ENCODE measurements at places on chromosomes 1 and 21.
A peak's percentile ranks its signal among the peaks of the same experiment; 100 is the strongest.

DNA sequence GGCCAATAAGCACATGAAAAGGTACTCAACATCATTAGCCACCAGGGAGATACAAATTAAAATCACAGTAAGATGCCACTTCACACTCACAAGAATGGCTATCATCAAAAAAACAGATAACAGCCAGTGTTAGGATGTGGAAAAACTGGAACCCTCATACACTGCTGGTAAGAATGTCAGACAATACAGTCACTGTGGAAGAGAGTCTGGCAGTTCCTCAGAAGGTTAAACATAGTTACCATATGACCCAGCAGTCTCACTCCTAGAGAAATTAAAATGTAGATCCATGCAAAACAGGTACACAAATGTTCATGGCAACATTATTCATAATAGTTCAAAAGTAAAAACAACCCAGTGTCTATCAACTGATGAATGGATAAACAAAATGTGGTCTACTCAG lies 33.3 kb downstream of the LDLRAD1 start:
- DNase-seq, result no peak

DNA sequence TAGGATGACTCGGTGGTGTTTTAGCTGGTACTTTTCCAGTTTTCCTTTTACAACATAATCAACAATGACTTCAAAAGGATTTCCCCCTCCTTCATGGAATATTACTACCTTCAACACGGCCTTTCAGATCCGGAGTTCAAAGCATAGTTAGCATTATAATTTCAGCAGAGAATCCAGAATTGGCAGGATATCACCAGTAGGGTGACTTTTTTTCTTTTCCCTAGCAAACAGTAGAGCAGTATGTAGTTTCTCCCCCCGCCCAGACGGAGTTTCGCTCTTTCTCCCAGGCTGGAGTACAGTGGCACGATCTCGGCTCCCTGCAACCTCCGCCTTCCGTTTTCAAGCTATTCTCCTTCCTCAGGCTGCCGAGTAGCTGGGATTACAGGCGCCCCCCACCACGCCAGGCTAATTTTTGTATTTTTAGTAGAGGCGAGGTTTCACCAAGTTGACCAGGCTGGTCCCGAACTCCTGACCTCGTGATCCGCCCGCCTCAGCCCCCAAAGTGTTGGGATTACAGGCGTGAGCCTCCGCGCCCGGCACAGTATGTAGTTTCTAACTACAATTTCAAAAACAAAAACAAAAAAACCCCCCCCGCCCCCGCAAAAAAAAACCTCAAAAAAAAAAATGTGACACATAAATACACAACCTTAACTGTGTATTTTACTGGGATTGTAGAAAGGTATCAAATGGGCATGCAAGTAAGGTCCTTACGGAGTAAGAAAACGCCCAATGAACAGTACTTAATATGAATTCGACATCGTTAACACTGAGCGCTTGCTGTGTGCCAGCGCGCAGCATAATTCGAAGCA lies 1.5 kb upstream of the COX20 start:
- no peak for DNase-seq

GRCh38 chr21:46014828-46015227 lies 33.3 kb downstream of the COL6A1 start:
- no peak for DNase-seq

GRCh38 chr1:197763307-197763706 lies 12.0 kb downstream of the DENND1B start:
- DNase-seq, result no peak

DNA sequence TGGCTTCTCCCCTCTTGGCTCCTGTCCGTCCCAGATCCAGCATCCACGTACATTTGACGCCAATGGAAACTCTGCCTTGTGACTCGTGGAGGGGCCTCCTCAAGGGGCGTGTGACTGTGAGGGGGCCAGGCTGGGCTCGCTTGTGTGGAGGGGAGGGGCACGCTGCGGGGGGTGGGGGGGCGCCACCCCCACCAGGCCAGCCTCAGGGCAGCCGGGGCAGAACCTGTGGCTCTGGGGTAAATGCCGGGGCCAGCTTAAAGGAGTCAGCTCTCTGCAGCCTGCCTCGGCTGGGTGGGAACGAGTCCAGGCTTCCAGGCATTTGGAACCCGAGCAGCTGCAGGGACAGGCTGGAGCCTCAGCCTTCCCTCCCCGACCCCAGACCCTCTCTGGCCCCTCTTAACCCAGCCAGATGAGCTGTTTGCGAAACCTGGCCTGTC lies 94.1 kb downstream of the SIK1 start:
- DNase-seq, result no peak

GRCh38 chr1:183470147-183470960 lies 1.9 kb upstream of the SMG7 start:
- peak; percentile 87 for DNase-seq

DNA sequence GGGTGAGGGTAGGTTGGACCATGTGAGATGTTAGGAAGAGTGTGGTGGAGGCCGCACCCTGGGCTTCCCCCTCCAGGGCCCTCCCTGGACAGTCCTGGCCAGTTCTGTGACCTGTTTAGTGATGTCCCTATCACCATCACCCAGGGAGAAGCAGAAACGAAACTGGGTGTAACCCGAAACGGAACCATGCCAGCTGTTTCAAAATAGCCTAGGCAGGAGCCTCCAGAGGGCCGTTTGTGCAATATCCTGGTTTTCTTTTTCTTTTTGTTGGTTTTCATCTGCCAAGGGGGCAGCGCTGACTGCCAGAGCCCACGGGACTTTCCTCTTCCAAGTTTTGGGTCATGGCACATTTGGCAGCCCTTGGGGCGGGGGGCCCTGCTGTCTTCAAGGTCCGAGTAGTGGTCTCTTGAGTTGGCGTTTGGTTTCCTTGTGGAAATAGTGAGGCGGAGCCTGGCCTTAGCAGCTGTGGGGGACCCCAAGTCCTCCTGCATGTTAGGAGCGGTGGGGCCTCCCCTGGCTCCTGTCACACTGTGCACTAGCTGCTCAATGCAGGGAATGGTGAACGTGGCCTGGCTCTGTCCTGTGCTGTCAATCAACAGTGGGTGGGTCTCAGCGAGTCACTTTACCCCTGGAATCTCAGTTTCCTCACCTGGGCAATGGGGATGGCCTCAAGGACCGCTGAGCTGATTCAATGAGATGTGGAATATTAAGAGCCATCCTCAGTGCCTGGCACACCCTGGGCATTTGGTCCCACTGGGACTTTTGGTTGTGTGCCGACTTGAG lies 90.7 kb downstream of the ARHGEF10L start:
- no peak for DNase-seq

DNA sequence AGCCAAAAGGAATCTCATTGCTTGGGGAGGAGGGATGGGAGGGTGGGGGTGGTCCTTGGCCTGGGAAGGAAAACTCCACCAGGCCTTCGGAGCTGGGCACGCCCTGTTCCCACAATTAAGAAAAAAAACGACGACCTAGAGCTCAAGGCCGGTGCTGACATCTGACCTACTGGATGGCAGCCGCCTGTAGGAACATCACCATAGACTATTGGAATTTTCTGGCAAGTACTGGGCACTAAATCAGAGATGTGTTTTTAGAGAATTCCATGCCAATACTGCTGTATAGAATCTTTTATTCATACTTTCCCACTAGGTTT lies 729 bp downstream of the NADK start:
- no peak for DNase-seq

DNA sequence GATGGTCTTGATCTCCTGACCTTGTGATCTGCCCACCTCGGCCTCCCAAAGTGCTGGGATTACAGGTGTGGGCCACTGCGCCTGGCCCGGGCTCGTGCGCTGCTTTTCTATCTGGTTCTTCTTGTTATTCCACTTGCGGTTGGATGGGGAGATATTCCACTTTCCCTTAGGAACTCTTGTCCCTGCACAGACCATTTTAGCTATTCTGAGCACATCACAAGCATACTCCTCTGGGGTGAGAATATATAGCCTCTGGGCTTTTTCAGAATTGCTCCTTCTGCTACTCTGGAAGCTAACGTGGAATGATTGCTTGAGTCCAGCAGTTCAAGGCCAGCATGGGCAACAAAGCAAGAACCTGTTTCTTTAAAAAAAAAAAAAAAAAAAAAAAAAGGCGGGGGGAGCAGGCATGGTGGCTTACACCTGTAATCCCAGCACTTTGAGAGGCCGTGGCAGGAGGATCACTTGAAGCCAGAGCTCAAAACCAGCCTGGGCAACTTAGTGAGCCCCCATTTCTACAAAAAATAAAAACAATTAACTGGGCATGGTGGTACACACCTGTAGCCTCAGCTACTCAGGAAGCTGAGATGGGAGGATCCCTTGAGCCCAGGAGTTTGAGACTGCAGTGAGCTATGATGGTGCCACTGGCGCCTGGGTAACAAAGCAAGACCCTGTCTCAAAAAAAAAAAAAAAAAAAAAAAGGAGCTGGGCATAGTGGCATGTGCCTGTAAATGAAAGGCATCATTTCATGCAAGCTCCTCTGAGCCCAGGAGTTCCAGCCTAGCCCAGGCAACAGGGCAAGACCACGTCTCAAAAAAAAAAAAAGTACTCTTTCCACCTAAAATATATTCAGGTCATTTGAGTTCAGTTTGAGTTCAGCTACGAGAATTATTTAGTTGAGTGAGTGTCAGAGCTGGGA lies 11.8 kb upstream of the PGD start:
- DNase-seq, result no peak

DNA sequence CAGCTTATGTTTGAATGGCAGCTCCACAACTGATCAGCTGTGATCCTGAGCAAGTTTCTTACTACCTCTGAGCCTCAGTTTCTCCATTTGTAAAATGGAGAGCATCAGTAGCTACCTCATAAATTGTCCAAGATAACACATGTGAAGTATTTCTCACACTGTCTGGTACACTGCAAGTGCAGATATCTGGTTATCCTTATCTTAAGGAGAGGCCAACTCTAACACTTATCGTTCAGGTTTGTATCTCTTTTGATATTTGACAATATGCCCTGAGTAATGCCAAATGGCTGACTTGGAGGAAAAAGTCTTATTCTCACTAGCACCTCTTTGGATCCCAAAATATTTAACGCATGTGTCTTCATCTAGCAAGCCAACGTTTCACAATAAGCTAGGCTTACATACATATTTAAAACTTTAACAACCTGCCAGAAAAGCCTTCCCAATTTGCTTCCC lies 2.7 kb downstream of the CSRP1 start:
- no peak for DNase-seq

- DNase-seq, result no peak
Observed at GRCh38 chr1:112507921-112508277, 866 bp upstream of the WNT2B start.

DNA sequence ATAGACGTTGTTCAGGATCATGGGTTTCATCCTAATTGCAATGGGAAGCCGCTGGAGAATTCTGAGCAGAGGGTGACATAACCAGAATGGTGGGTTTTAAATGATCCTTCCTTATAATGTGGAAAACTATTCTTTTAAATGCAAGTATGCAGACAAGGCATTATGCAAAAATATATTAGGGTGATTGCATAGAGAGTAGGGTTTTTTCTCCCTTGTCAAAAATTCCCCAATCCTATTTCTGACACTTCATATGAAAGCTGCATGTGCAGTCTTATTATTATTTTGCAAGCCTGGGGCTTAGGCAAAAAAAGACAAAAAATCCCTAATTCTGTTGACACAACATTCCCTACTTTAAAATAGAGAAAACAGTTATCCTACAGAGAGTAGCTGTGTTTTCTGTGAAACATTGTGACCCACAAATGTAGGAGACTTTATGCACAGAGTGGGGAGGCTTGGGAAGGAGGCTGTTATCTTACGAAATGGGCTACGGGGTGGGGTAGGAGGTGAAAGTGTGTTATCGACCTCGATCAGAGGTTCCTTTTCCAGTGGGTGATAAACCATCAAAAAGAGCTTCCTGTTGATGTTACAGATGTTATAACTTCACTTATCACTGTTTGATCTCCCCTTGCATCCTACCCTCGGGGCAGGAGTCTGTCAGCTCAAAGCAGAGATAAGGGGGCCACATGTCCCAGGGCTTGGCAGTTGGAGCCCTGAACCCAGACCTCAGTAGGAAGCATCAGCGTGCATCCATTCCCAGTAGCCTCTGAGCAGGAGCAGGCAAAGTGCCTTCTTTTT lies 27.2 kb downstream of the RHEX start:
- DNase-seq, result no peak

- DNase-seq, result no peak
Observed at GRCh38 chr1:219824338-219824737, 104.0 kb downstream of the SLC30A10 start.

DNA sequence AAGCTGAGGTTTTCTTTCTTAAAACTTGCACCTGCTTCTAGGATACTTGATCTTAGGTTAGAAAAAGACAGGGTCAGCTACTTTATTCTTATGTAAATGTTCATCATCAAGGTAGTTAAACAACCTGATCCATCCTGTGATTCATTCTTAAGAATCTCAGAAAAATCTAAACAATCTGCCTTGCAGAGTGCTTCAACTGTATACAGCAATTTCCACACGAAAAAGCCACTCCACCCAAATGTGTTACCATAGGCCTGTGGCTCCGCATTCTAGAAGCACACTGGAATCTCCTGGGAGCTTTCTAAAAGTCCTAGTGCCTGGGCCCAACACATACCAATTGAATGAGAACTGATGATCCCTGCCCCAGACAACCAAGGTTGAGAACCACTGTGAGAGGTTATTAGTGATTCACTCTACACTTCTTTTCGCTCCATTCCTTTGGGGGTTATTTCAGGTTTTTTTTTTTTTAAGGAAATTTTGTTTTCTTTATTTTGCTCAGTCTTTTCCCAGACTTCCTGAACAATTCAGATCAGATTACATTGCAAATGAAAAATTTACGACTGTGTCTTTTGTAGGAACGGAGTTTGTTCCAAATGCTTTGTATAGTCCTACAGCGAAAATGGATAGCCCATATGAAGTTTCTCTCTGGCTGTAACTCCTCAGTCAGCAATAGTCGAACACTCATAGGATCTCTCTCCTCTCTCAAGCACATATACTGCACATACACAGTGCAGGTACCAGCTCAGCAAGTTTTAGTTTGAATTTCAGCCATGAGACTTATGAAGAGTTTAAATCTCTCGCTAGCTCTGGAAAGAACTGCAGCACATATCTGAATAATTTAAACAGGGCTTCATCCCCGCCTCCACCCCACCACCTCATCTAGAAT lies 16.1 kb downstream of the SMYD2 start:
- no peak for DNase-seq

DNA sequence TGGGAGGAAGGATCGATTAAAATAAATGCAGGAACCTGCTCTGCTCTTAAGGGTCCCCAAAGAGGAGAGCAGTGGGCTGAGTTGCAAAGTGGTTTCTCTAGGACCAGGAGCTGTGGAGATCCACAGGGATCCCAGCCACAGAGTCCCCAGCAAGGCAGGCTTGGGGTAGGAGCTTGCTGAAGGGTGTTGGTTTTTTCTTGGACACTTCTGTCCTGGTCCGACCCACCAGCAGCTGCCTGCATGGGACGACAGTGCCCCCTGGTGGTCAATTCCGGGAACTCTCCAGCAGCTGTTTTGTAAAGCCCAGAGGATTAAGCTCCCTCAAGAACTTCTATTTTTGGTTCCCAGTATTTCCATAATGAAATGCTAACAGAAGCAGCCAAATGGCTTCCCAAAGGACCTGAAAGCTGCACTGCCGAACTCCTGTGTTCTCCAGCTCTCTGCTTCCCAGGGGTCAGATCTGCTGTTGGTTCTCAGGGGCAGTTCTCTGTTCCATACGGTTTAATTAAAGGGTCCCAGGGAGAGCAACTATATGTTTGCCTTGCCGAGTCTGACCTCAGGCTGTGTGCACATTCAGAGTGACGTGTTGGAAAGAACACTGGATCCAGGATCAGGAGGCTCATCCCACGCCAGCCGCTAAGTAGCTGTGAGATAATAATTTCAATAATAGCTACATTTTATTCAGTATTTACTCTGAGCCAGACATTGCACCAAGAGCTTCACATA lies 23.2 kb downstream of the NENF start:
- peak; percentile 80 for DNase-seq

GRCh38 chr1:85943526-85943925 lies 213.0 kb downstream of the COL24A1 start:
- DNase-seq, result no peak

- DNase-seq, result no peak
Observed at GRCh38 chr1:181319907-181320306, 163.4 kb upstream of the CACNA1E start.

Measured in stimulated activated CD4-positive, alpha-beta T cell treated with anti-CD3 and anti-CD28 coated beads, Interleukin-1b, Interleukin-23, amount 100 ng/mL, for 1 hour (primary cell).